Retinal pigment epithelial cell (primary cell): ENCODE measurements at places on chromosomes 6 and 20.

GRCh38 chr20:45392733-45393132 lies 14.6 kb upstream of the TP53TG5 start:
- no peak for DNase-seq

DNA sequence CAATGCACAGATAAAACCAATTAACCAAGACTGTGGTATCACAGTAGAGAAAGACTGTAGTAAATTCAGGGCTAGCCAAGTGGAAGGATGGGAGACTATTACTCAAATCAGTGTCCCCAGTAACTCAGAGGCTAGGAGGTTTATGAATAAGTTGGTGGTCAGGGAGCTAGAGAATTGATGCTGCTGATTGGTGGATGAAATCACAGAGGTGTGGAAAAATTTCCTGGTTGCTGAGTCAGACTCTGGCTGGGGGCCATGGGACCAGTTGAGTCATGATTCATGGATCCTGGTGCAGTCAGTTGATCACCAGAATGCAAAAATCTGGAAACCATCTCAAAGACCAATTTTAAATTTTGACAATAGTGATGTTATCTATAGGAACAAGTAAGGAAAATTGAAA lies 555.9 kb downstream of the C6orf118 start:
- peak; percentile 44 for DNase-seq

GRCh38 chr20:10553326-10553984 lies 118.3 kb downstream of the SLX4IP start:
- DNase-seq = no peak

GRCh38 chr6:111667931-111668330 lies 62.3 kb upstream of the TRAF3IP2 start:
- no peak for DNase-seq

DNA sequence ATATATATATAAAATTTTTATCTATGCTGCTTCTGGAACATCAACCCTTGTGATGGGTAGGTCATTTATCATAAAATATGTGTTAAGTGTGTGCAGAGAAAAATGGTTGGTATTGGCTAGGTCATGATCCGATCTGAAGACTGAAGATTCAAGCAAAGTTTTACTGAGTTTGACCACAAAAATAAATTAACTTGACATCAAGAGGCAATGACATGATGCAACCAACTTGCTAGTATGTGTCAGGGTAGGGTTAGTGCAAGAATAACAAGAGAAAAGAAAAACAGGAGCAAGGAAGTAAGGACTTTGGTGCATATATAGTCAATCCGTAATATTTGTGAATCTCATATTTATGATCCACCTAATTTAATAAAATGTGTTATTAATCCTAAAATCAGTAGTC lies 1202.0 kb upstream of the ADGRB3 start:
- DNase-seq = no peak

GRCh38 chr6:71707059-71707458 lies 179.3 kb upstream of the RIMS1 start:
- no peak for DNase-seq

- DNase-seq = no peak
Observed at GRCh38 chr20:23265226-23265625, 85.4 kb upstream of the NXT1 start.

DNA sequence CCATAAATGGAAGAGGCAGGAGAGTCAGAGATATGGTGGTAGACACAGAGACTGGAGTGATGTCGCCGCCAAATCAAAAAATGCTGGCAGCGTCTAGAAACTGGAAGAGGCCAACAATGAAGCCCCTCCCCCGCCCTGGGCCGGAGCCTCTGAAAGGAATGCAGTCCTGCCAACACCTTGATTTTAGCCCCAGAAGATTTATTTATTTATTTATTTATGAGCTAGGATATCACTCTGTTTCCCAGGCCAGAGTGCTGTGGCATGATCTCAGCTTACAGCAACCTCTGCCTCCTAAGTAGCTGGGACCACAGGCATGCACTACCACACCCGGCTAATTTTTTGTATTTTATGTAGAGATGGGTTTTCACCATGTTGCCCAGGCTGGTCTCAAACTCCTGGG lies 82.6 kb upstream of the CCDC167 start:
- no peak for DNase-seq

GRCh38 chr6:125983246-125983945 lies 2.9 kb upstream of the TRMT11 start:
- peak; percentile 58 for DNase-seq

DNA sequence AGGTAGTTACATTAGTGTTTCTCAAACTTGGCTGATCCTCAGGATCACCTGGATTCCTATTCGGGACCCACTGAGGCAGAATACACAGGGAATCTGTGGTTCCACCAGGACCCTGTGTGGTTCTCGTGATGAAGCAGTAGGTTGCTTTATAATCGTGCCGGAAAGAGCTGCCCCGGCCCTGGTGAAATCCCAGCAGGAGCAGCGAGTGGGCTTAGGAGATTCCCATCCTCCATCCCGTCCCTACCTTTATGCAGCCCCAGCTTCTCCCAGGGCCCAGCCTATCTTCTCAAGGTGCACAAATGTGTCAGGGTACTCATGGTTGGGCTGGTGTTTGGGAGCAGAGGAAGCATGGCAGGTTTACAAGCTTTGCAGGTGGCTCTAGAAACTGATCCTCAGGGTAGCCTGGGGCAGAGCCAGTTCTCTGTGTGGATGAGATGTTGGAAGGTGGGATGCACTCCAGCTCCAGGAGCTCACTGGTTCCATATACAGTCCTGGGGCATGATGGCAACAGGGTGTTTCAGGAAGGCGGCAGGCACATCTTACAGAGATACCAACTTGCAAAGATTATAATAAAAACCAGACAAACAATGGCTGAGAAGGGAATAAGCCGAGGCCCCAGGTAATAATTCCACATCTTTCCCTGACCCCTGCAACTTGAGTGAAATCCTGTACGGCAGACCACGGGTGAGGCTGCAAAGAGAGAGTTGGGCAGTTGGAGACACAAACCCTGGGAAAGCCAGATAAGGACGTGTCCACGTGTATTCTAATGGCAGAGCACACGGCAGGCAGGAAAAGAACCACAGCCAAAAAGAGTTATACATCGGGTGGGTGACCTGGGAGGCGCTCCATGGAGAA lies 5.9 kb downstream of the SLC22A1 start:
- no peak for DNase-seq

DNA sequence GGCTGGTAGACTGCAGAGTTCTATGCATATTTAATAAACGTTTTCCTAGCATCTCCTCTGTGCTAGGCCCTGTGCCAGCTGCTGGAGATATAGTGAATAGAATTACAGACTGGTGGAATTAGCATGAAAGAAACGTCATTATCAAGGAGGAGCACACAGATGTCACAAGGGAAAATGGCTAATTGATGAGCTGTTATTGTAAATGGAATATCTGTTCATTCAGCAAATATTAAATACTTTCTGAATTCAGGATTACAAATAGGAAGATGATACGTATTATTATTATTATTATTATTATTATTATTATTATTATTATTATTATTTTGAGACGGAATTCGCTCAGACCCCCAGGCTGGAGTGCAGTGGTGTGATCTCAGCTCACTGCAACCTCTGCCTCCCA lies 1.2 kb downstream of the AAR2 start:
- DNase-seq = no peak

DNA sequence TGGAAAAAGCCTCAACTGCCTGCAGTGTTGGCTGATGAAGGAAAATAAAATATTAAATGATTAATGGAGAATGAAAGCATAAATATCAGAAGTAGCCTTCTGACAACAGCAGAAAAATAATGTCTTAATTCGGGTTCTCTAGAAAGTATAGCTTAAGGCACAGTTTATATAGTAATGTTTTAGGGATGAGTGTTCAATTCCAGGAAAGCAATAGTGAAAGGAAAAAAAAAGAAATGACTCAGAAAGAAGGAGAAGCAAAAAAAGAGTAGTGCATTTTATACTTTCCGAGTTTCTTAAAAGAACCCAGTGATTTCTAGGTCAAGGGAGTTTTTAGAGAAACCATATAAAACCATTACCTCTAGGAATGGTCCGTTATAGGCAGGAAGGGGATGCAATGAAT lies 137.3 kb downstream of the HTR1B start:
- DNase-seq = no peak

- no peak for DNase-seq
Observed at GRCh38 chr6:163950159-163950558, 535.6 kb downstream of the QKI start.

- no peak for DNase-seq
Observed at GRCh38 chr6:90322976-90323474, 26.4 kb upstream of the BACH2 start.

- no peak for DNase-seq
Observed at GRCh38 chr6:109961611-109962041, 16.5 kb upstream of the GPR6 start.

DNA sequence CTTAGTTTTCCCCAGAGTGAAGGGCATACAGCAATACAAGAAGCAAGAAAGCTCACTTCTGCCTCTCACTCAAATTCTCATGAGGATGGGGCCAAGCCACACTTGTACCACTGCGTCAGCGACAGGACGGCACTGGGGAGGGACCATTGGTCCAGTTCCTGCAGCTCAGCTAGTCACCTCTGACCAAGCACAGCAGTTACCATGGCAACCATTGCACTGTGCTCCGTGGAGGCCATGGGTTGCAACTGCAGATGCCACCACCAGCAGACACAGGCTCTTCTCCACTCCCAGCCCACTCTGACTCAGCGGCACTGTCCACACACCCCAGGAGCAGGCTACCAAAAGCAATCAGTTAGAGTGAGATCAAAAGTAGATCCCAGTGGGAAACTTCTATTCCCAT lies 441.1 kb upstream of the ARID1B start:
- no peak for DNase-seq

- peak; percentile 84 for DNase-seq
Observed at GRCh38 chr6:34235307-34236130, 1.2 kb upstream of the HMGA1 start.

DNA sequence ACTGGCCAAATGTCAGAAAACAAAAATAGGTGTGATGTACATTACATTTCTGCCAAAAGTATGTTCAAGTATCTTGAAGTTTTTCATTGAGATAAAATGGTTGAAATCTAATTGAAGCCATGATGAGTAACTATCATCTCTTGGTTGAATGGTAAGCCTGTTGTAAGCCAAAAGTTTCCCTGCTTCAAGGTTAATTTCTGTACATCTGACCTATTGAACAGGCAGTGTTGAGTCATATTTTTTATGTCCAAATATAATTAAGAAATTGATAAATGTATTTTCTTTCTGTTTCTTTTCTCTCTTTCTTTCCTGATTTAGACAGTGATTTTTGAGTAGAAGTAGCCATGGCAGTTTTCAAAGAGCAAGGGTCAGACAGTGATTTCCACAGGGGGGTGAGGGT lies 4.4 kb downstream of the RREB1 start:
- DNase-seq = no peak

GRCh38 chr6:113433335-113433991 lies 423.7 kb upstream of the MARCKS start:
- DNase-seq = no peak

DNA sequence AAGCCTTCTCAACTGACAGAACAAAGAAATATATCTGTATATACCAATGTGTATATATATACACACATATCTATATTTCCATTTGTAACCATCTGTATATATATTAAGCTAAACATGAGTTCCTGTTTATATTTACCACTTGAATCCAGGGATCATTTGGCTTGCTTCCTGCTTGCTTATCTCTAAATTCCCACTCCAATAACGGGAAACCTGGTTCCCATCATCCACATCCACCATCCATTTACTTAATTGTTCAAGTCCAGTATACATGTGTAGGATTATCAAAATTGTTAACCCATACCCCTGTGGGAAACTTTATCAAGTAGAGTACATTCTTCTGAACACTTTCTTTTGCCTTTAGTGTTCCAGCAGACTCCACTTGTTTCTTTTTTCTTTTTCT lies 12.5 kb upstream of the SOX12 start:
- DNase-seq = no peak

DNA sequence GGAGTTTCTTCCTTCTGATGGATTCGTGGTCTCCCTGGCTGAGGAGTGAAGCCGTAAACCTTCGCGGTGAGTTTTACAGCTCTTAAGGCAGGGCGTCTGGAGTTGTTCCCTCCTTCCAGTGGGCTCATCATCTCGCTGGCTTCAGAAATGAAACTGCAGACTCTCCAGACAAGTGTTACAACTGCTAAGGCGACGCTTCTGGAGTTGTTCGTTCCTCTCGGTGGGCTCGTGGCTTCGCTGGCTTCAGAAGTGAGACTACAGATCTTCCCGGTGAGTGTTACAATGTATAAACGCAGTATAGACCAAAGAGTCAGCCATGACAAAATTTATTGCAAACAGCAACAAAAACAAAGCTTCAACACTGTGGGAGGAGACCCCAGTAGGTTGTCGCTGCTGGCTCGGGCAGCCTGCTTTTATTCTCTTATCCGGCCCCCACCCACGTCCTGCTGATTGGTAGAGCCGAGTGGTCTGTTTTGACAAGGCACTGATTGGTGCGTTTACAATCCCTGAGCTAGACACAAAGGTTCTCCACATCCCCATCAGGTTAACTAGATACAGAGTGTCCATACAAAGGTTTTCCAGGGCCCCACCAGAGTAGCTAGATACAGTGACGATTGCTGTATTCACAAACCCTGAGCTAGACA lies 113.2 kb downstream of the GPX5 start:
- no peak for DNase-seq

DNA sequence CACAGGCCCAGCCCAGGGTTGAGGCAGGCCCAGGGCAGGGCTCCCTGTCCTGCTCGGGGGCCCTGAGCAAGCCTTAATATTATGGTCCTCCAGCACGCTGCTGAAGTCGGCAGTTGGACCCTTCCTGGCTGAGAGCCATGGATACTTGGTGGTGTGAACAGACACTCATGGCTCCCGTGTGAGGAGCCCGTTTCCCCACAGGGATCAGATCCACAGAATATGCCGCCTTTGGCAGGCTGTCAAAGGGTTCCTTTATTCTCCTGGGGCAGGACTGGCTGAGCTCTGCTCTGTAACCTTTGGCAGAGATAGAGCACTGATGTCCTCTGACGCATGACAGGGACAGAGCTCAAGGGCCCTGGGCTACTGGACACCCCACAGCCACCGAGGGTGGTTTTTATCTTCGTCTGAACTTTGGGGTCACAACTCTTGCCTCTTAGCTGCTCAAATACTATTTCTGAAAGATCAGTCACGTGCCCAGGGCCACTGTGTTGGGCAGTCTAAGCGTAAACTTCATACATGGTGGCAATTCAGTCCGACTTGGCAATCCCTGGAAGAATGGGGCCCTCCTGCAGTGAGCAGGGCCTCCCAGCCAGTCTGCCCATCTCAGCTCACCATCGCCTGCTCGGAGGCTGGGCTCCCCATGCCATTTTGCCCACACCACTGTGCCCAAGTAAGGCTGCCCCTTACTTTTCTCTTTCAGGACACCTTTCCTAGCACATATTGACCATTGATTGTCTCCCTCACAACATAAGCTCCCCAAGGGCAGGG lies 49.1 kb downstream of the TTI1 start:
- DNase-seq = no peak

GRCh38 chr6:146850238-146850896 lies 251.6 kb downstream of the ADGB start:
- DNase-seq = no peak
